ENCODE measurements at places on chromosomes 16 and 17. TPM values are rescaled to one million over a fixed set of nuclear protein-coding genes. Genes with fewer than 3 reads are reported as not detected.

TEKT5 gene
- 0.21 TPM for polyA plus RNA-seq

CD300E gene
- polyA plus RNA-seq, result 0.22 TPM

MYH1 gene
- 0.06 TPM for polyA plus RNA-seq

CYGB gene
- 16.5 TPM for polyA plus RNA-seq

TOB1 gene
- 40.2 TPM for polyA plus RNA-seq

TRIM65 gene
- 14.6 TPM for polyA plus RNA-seq

Data from renal pelvis (tissue), 12 donors.